Muscle of leg (tissue), 16 donors: ENCODE measurements at places on chromosomes 11 and 22. TPM values are rescaled to one million over a fixed set of nuclear protein-coding genes. Genes with fewer than 3 reads are reported as not detected.

DNA sequence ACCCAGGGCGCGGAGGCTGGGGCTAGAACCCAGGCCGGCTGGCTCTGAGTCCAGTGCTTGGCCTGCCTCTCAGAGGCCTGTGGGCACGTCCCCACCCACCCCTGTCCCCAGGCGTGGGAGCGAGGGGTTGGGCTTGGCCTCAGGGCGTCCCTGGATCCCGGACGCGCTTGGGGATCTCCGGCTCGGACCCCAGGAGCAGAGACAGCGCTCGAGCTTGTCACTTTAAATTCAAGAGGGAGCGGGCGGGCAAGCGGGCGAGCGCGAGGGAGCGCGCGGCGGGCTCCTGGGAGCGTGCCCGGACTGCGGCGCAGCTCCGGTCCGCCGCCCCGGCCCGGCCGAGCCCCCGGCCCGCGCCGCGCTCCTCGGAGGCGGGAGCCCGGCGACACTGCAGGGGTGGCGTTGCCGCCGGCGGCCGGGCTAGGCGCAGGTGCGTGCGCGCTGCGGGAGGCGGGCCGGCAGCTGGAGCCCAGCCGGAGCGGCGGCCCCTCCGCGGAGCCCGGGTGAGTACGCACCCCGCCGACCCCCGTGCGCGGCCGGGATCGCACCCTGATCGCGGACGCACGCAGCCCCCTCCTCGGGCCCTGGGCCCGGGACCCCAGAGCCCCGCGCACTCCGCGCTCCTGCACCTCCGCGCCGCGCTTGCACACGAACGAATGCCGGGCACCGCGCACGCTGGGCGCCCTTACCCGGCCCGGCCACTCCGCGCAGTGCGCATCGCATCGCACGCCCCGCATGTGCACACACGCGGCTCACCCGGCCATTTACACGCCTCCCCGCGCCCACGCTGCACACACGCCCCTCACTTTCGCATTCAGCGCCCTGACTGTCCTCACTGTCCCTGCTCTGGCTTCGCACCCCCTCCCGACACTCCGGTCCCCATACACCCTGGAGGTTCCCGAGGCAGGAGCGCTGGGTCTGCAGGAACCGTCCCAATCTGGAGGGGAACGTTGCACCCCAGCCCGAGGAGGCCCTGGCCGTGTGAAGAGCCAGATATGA lies at the start of gene SYT12:
TSS of gene SYT12 (plus strand) at position 174 of the 996 bp plus-strand sequence. CDS start 7,011 bp downstream, outside the sequence.
- H3K27ac ChIP-seq, result no peak within 1 kb of the TSS
- peaks cover 14% of the 10 kb centered on the region for H3K4me1 ChIP-seq
- H3K27me3 ChIP-seq, result peaks cover 44% of the 10 kb centered on the region
- peak within 1 kb of the TSS; percentile 18 for H3K4me3 ChIP-seq
- H3K36me3 ChIP-seq, result no peaks in the 10 kb centered on the region

DNA sequence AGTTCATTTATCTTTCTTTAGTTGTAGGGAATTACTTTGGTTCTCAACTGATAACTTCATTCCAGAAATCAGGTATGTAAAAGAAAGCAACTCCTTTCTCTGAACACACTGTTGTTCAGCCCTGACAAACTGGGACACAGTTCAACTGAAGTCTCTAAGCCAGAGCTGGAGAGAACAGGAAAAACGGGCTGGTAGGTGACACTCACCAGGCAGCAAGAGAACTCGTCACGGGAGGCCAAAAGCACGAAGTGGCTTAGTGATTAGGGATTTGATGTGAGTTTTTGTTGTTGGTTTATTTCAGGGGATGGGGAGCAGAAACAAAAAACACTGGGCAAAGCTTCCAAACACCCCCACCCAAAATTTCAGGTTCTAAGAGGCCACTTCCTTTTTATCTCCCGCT lies 54.1 kb downstream of the MYH9 start:
- no peak overlapping the region for H3K4me3 ChIP-seq
- peaks cover 87% of the 10 kb centered on the region for H3K4me1 ChIP-seq
- no peak for DNase-seq
- H3K36me3 ChIP-seq, result peaks cover 42% of the 10 kb centered on the region
- peak overlapping the region; percentile 92 for H3K27ac ChIP-seq

Gene WNT11
- 24.8 TPM for total RNA-seq

Gene VSIG10L2
- total RNA-seq, result 0.27 TPM
